ENCODE measurements at places on chromosomes 3 and 15. TPM values are rescaled to one million over a fixed set of nuclear protein-coding genes. Genes with fewer than 3 reads are reported as not detected.

DNA sequence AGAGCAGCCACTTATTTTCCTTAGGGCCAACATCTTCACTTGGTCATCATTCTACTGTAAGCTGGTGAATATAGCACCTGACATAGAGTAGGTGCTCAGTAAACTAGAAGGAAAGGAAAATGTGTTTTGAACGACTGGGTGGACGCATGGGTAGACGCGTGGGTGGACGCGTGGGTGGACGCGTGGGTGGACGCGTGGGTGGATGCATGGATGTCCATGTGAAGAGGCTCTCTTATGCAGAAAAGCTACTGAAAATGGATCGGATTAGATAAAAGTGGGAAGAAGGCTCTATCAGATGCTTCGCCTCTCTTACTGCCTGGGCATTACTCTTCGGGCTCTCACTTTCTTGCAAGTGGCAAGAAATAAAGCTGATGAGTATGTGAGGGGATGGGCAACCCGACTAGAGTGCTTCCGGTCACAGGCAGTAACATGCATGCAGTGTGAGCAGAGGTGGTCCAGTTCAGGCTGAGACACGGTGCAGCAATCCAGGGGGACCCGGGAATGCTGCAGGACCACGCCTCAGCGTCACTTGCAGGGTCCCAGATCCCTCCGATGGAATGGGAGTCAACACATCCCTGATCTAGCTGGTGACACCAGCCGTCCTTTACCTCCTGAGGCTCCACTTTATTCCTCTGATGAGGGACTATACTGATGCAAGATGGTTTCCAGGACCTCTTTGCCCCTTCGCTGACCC, 138.0 kb upstream of the MEF2A start:
- H3K4me1 ChIP-seq = peaks cover 8% of the 10 kb centered on the region
- H3K27me3 ChIP-seq = no peaks in the 10 kb centered on the region
- no peaks in the 10 kb centered on the region for H3K36me3 ChIP-seq
- DNase-seq = no peak

The TTLL13 gene
- total RNA-seq = 0.21 TPM

The ZNF710 gene
- total RNA-seq = 20.2 TPM

The SLC30A4 gene
- total RNA-seq = 3.5 TPM

The ATP13A5 gene
- not detected for total RNA-seq

The TFDP2 gene
- total RNA-seq = 66.2 TPM

GRCh38 chr15:61634837-61635236, 405.7 kb upstream of the RORA start:
- no peak overlapping the region for H3K4me3 ChIP-seq
- H3K27me3 ChIP-seq = peaks cover 12% of the 10 kb centered on the region
- H3K4me1 ChIP-seq = peaks cover 10% of the 10 kb centered on the region
- H3K27ac ChIP-seq = no peak overlapping the region

All from cardiac muscle cell (in vitro differentiated cells and primary cell).